ENCODE measurements at places on chromosomes 4 and X. TPM values are rescaled to one million over a fixed set of nuclear protein-coding genes. Genes with fewer than 3 reads are reported as not detected.

CXCL13 gene
- 0.30 TPM for total RNA-seq

NIPAL1 gene
- 0.77 TPM for total RNA-seq

ANOS1 gene
- total RNA-seq = 0.05 TPM

CXXC4 gene
- total RNA-seq = not detected

RFC1 gene
- total RNA-seq = 64.9 TPM

FMR1NB gene
- total RNA-seq = not detected

CYBB gene
- total RNA-seq = not detected

GSX2 gene
- total RNA-seq = not detected

NPY2R gene
- not detected for total RNA-seq

SMR3B gene
- total RNA-seq = not detected

GPR119 gene
- not detected for total RNA-seq

EGF gene
- not detected for total RNA-seq

UGT2A1 gene
- total RNA-seq = not detected

ALPK1 gene
- 9.6 TPM for total RNA-seq

ZMYM3 gene
- 20.9 TPM for total RNA-seq

MAGEC1 gene
- not detected for total RNA-seq

TMEM131L gene
- total RNA-seq = 41.9 TPM

FAM53A gene
- total RNA-seq = 0.95 TPM

C4orf51 gene
- total RNA-seq = not detected

KCND1 gene
- total RNA-seq = 4.0 TPM

CLGN gene
- total RNA-seq = 0.43 TPM

RIBC1 gene
- total RNA-seq = 0.68 TPM

VEGFC gene
- 0.34 TPM for total RNA-seq

TENM3 gene
- not detected for total RNA-seq

SPATA4 gene
- total RNA-seq = not detected

MAGEB4 gene
- total RNA-seq = not detected

NAT8L gene
- total RNA-seq = 2.0 TPM

GPR173 gene
- total RNA-seq = not detected

PTPN13 gene
- total RNA-seq = 0.18 TPM

SH3TC1 gene
- total RNA-seq = 17.1 TPM

SSX4B gene
- not detected for total RNA-seq

KDR gene
- total RNA-seq = not detected

FAM184B gene
- total RNA-seq = not detected

CLTRN gene
- 0.16 TPM for total RNA-seq

GAGE2A gene
- total RNA-seq = not detected

CCNA2 gene
- 88.3 TPM for total RNA-seq

Data from T-helper 2 cell treated with Interferon-gamma antibody and Interleukin-4, amounts not matched to agents 100 ng/mL and 5 ng/mL, for 36 hours (primary cell).